Activated T-helper 1 cell treated with anti-CD3 and anti-CD28 coated beads, Interleukin-12 subunit alpha, Interleukin-12 subunit beta, Interleukin-2, Interleukin-4 antibody, amounts not matched to agents 30 ng/mL and 10 ng/mL and 1 ng/mL, durations not matched to agents 14 hours and 24 hours and 36 hours (primary cell): ENCODE measurements at places on chromosomes 3 and 15.
A peak's percentile ranks its signal among the peaks of the same experiment; 100 is the strongest.

DNA sequence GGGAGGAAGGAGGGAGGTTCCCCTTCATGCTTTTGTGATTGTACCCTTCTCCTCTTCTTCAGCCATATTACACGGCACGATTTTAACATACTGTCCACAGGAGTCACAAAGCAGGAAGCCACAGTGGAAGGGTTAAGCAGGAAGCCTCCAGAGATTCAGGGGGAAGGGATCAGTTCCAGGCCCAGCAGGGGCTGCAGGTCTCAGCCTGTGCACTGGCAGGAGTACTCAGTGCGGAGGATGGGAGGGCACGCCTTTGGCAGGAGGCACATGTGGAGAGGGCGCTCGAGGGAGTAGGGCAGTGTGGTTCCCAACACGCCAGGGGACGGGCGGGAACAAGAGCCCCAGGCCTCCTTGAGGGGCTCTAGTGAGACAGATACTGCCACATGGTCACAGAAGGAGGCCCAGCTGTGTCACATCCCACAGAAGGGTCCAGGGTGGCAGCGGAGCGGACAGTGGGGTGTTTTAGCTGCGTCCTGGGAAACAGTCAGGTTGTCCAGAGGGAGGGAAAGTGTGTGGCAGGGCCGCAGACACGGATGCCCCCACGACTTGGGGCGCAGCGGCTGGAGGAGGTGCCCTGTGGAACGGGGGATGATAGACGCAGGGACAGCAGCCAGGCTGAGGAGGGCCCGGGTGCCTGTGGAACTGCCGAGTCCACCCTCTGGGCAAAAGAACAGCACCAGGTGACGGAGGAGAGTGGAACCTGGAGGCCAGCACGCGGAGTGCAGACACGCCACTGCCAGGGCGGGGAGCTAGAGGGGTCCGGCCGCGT, 77.5 kb downstream of the CHSY1 start:
- no peak for DNase-seq

GRCh38 chr3:177928172-177928873, 607.9 kb upstream of the KCNMB2 start:
- no peak for DNase-seq

DNA sequence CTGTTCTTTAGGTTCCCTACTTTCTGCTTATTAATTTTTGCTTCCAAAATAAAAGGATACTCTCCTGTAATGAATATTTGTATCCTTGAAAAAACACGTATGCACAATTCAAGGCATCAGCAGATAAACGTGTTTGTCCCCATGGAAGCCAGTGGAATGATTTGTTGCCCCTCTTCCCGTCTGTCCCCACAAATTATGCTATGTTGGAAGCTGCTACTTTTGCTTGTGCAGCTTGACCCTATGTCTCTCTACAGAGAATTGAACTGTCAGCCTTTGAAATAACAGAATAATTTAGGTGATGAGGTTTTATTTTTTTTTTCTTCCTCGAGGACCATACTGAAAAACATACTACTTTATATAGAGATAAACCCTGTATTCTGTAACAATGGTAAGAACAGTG, 401.5 kb upstream of the GOLIM4 start:
- no peak for DNase-seq

- DNase-seq, result no peak
These were observed 435.9 kb downstream of the NR2F2 start for GRCh38 chr15:96766366-96766765.

GRCh38 chr3:41193794-41194539, 5.3 kb upstream of the CTNNB1 start:
- DNase-seq, result no peak

DNA sequence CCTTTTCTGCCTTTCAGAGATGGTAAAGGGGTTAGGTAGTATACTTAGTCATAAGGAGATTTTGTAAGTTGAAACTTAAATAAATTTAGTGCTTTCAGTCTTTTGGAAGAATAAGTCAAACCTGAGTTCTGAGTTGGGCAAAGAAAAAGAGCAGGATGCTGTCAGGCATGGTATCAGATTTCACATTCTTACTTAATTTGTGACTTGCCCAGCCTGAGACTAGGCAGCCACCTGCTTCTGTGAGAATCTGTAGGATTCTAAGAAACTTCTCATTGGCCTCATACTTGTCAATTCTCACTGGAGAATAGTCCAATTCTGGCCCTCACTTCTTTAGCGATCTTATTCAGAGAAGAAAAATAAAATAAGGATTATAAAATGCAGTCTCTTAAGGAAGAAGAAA, 577.5 kb downstream of the DIPK2A start:
- no peak for DNase-seq

DNA sequence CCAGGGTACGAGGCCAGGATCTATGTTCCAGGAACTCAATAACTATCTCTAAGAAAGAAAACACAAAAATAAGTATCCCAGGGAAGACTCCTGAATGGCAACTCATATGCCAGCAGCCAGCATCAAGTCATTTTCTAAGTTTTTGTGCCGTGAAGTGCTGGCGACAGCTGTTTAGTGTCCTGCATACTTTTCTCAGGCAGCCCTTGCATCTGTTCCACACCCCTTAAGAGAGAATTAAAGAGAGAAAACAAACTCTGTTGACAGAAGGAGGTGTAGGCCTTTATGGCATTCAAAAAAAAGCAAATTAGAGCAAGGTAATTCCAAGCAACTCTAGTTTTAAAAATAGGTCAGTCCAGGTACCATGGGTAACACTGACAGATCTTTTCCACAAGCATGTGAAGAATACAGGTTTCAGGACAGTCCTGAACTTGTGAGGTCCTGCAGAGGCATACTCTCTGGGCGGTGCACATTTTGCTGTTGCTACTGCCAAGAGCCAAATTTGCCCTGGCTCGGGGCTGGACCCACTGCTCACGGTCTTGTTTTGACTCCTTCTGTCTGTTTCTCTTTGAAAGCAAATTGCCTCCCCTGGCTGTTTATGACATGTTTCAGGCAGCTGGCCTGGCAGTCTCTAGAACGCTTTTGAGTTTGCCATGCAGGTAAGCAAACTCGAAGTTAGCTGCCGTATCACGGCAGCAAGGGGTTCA, 252.1 kb upstream of the ADAMTS9 start:
- no peak for DNase-seq

DNA sequence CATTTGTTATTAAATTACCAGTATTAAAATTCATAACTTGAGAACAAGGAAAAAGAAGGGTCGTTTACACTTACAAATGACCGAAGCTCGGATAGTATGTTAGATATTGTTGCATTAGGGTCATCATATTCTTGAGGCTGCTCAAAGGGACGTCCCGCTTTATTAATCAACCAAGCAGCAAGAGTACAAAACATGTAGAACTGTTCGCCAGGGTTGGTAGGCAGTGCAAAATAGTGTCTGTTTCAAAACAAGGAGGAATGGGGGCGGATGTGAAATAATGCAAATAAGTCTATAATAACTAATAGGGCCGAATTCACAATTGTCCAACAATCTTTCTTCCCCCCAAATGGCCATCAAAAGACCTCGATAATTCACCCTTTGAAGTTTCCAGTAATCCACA, 2.9 kb downstream of the IFT57 start:
- no peak for DNase-seq

GRCh38 chr3:5055357-5056110, 66.6 kb upstream of the ARL8B start:
- DNase-seq, result no peak

GRCh38 chr15:24985224-24985623, 30.4 kb downstream of the SNRPN start:
- no peak for DNase-seq

DNA sequence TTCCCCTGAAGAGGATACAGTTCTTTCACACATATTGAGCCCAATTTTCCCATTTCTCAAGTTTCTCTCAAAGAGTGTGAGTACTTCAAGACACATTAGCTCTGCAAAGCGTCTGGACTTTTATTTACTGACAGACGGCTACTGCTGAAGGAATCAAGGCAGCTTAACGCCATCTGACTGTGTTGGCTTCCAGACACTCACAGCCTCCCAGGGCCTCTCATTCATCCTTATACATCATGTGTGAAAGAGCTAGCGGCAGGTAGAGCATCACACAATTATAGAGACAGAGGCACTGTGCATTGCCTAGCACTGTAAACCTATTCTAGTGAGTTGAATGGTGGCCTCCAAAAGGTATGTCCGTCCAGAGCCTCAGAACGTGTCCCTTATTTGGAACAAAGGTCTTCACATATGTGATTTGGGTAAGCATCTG, 284.1 kb upstream of the STT3B start:
- DNase-seq, result no peak

GRCh38 chr15:41558400-41559238, at the start of gene TYRO3:
Gene TYRO3 (plus strand): TSS chr15:41559212. CDS start chr15:41559258, 46 bp downstream.
- peak; percentile 60 for DNase-seq

DNA sequence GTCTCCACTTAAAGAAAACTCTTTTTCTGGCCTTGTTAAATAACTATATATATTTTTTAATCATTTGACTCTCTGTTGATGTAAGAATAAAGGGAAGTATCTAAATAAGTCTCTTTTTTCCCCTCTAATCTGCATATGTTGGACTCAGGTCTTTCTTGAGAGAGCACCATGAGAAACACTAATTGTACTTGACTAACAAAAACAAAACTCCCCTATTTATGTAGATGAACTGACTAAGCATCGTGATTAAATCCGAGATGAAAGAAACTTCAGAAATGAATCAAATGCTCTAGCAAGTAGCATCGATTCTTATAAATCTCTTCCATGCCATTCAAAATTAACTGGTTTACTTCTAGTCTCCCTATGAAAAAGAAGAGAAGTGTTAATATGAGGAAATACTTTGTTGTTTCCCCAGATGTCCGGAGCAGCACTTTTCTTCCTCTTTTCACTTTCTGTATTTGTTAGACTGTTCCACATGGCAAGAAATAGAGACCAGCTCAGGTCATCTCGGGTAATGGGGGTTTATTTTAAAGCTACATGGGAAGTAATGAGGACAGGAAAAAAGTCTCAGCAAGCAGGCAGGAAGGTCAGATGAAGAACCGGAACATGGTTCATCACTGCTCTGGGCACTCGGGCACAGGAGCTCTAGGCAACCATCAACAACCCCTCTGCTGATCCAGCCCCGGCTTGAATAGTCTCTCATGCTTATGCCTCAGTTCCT, 288.3 kb downstream of the CNTN6 start:
- no peak for DNase-seq

DNA sequence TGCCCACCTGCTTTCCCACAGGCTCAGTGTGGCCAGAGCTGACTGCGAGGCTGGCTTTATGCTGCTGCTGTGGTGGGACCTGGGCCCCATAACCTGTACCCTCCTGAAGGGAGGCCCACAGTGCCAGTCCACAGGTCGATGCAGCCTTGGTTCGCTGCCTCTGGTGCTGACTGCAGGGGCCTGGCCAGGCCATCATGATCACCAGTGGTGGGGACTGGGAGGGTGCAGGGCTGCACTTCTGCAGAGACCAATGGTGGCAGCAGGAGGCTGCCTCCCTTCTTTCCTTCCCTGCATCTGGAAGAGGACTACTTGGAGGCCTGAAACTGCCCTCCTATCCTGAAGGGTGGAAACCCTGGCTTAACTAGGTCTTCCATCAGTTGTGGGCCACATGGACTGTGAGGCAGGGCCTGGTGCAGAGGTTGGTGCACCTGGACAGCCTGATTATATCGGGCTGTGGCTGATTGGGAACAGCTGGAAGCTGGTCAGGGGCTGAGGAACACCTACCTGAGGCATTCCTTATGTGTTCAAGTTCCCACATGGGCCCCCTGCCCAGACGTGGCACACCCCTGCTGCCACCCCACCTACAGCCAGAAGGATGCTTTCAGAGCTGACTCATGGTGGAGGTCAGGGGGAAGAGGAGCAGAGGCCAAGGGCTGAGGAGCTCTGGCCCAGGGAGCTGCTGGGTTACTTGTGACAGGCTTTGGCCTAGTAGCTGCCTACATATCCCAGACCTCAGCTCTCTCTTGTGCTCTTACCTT, 29.8 kb downstream of the POMGNT2 start:
- DNase-seq, result no peak

DNA sequence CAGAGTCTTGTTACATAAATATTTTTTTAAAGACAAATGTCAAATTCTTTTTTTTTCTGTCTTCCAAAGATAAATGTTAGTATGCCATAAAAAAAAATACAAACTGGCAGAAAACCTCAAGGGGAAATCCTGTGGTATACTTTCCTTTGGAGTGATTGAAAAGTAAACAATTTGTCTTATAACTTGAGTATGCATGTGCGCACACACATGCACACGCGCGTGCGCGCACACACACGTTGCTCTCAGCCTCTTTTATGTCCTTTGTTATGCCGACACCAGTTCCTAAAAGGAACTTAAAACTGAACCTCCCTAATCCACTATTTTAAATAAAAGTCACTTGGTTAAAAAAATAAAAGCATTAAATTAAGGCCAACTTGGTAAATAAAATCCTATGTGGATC, 58.1 kb downstream of the TGFBR2 start:
- no peak for DNase-seq

GRCh38 chr15:66855041-66855440, 153.0 kb downstream of the SMAD6 start:
- no peak for DNase-seq

GRCh38 chr3:181935915-181936314, 224.2 kb downstream of the SOX2 start:
- no peak for DNase-seq
